Sciatic nerve (tissue), 2 donors: ENCODE measurements at places on chromosomes 13 and 19.

GRCh38 chr19:37874784-37875183, 31.6 kb downstream of the WDR87 start:
- no peak for DNase-seq

- DNase-seq = no peak
Measured at GRCh38 chr13:23870356-23871140, 18.7 kb downstream of the MIPEP start.

- no peak for DNase-seq
Measured at GRCh38 chr13:46526100-46526735, 26.8 kb upstream of the LRCH1 start.

DNA sequence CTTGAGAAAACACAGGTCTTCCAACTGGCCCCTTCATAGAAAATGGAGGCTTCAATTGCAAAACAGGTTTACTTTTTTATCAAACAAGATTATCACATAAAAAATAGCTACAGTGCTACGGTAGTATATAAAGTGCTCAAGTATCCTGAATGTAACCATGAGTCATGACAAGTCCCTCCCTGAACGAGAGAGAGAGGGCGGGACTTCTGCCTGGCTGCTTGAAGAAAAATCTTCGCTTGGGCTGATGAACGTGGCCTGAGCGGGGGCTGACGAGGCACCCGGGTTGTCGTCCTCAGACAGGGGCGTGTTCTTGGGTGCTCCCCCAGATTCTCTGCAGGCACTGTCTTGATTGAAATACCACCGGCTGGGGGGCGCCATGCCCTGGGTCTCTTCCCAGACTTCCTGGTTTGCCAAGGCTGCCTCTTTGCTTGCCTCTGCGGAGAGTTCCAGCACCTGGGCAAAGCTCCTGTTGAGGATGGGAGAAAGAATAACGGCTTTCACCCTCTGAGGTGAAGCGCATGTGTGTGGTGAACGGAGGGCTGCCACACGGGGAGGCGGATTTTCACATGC, 23.2 kb upstream of the CPAMD8 start:
- DNase-seq = no peak

DNA sequence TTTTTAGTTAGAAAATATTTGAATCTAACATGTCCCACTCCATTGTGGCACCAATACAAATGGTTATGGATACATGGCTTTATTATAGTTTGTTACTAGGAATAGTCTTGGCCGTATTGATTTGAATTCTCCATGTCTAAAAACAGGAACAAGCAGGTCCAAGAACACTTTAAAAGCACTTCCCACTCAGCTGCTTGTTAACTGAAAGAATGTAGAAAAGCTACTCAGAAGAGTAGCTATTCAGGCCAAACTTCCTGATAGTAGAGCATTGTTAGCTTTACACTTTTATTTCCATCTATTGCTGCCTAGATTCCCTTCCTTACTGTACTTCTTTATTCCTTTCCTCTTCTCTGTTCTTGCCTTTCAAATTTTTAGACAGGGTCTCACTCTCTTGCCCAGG, 6.9 kb downstream of the PIBF1 start:
- no peak for DNase-seq

- peak; percentile 95 for DNase-seq
Measured at GRCh38 chr19:17266975-17267788, at the start of gene BABAM1. Gene BABAM1, plus strand, starts transcription at chr19:17267443. Its CDS starts 1,364 bp downstream, at chr19:17268807.

- no peak for DNase-seq
Measured at GRCh38 chr13:101231751-101232428, 184.4 kb downstream of the NALCN start.

GRCh38 chr13:27091451-27091850, 80.2 kb downstream of the USP12 start:
- DNase-seq = no peak

DNA sequence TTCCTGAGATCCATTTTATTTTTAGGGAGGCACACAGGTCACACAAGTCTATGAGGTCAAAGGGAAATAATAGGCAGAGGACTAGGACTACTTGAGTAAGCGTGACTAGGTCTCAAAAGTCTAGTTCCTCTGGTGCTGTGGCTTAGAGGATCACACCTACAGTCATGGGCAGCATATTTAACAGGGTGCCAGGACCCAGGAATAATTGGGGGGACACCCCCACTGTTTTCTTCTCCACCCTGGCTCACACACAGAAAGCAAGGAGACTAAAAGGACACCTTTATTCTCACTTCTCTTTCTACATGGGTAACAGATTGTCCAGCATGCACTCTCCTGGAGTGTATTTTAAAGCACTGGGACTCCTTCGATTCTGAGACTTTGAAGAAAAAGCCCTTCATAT, 26.2 kb downstream of the OXGR1 start:
- no peak for DNase-seq

DNA sequence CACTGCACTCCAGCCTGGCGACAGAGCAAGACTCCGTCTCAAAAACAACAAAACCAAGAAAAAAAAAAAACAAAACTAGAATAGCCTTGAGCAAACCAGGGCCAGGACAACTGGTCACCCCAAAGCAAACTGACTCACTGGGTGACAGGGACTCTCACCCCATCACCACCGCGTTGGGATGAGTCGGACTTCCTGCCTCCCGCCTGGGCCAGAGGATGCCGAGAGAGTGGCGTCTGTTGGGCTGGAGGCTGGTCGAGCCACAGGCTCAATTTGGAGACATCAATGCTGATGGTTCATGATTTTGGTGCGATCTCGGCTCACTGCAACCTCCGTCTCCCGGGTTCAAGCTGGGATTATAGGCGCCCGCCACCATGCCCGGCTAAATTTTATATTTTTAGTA, 11.6 kb downstream of the TMPRSS9 start:
- DNase-seq = no peak

DNA sequence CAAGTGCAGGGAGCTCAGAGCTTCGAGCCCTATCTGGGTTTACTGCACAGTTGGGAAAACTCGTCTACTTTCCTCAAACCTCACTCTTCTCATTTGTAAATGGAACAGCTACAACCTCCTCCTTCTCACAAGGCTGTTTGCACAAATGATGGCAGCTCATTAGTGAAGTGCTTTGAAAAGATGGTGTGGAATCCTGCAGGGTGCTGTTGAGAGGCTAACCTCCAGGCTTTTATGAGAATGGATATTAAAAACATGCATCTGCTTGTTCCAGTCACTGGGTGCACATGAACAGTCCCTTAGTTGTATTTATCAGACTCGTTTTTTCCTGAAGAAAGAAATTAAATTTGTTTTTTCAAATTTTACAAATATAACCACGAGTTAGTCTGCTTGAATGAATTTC, 36.6 kb downstream of the PCDH8 start:
- no peak for DNase-seq

DNA sequence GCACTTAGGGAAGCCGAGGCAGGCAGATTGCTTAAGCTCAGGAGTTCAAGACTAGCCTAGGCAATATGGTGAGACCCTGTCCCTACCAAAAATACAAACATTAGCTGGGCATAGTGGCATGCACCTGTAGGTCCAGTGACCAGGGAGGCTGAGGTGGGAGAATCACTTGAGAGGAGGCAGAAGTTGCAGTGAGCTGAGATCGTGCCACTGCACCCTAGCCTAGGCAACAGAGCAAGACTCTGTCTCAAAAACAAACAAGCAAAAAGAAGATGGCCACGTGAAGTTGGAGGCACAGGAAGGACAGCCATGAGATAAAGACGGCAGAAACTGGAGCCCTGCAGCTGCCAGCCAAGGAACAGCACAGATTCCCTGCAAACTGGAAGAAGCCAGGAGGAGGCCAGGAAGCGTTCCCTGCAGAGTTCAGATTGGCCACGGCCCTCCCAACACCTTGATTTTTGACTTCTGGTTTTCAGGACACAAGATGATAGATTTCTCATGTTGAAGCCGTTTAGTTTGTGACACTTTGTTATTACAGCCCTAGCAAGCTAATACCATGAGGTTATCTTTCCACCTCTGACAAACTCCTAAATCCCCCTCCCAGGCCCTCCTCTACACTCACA, 786.7 kb downstream of the UQCRFS1 start:
- DNase-seq = no peak

DNA sequence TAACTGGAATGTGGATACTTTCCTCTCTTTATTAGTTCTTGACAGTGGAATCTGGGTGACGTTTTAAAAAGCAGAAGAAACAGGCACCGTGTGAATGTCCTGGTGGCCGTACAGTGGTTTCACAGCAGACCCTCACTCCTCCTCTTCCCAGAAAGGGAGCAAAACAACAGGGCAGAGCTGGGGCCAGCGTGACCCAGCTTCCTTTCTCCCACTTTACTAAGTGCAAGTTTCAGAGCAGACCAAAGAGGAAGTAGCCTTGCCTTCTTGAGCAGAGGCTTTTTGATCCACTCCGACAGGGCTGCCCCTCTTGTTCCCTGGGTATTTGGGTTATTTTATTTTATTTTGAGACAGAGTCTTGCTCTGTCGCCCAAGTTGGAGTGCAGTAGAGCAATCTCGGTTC, 19.6 kb upstream of the C19orf33 start:
- DNase-seq = peak; percentile 61

DNA sequence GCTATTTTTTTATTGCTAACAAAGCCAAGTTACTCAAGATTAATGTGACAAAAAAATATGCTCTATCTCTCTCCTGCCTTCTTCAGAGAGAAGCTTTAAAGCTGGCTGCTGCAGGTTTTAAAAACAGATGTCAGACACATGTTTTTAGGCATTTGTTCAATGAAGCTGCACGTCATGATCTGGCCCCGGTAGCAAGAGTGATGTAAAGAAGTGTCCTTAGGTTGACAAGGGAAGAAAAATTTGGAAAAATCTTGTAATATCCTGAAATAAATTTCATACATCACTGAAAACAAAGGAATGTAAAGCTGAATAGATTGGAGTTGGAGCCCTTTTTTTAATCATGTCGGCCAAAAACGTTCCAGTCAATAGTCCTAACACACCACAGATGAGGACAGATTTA, 531.4 kb upstream of the NBEA start:
- DNase-seq = no peak

- no peak for DNase-seq
Measured at GRCh38 chr13:56923626-56924140, 217.0 kb upstream of the PRR20A start.

- no peak for DNase-seq
Measured at GRCh38 chr13:76012091-76012721, 376.1 kb downstream of the LMO7 start.

- DNase-seq = no peak
Measured at GRCh38 chr13:45120967-45121831, 889 bp downstream of the GTF2F2 start.

- no peak for DNase-seq
Measured at GRCh38 chr13:92463134-92463533, 763.5 kb upstream of the GPC6 start.

DNA sequence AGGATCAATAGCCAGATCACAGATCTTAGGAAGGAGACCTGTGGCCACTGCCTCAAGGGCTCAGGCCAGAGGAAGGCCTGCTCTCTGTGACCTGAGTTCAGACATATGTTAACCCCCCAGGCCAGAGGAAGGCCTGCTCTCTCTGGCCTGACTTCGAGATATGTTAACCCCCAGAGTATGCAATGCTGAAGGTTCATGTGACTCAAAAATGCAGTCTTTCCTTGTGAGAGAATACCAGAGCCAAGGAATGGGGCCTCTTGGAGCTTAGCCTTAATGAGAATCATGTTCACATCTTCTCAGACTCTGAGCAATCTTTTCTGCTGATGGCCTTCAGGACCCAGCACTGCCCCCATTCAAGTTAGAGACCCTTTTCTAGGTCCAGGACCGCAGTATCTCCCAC, 36.7 kb downstream of the MBNL2 start:
- DNase-seq = no peak

DNA sequence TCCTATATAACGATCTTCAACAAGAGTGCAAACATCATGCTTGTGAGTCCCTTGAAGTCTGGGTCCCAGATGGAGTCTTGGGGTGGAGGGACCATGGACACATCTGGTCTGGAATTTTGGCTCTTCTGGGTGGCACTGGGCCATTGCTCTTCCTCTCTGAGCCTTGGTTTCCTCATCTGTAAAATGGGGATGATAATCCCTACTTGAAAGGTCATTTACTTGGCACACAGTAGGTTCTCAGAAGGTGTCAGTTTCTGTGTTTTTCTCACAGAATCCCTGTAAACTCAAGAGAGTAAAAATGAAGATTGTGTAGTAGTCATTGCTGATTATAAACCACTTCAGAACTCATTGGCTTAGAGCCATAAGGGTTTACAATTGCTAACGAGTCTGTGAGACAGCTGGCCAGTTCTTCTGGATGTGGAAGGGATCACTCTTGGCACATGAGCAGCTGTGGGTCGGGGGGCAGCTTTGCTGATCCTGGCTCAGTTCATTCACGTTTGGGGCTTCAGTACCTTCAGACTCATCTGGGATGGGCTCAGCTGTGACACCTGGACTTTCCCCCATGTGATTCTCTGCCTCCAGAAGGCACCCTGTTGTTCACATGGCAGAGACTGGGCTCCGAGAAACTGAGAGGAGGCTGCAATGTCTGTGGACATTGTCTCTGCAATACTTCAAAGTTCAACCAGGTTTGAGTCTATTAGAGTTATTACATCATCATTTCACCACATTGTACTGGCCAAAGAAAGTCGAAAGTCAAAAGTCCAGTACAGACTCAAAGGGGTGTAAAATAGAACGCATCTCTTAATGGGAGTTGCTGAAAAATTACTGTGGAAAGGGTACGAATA, 7.8 kb downstream of the CYP4F12 start:
- DNase-seq = no peak

DNA sequence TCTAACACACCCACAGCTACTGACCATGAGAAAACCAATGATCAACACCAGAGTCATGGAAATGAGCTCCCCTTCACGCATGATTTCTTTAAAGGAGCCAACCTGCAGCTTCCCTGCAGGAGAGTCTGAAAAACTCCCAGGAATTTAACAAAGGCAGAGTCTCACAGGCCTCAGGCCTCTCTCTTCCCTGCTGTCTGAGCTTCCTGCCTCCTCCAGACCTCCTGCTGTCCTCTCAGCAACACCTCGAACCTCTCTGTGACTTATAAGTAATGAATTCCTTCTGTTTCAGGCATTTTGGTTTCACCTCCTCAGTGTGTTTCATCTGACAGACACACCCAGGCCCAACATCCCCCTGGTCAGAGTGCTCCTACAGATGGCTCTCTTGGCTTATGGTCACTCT, 1044.4 kb downstream of the UQCRFS1 start:
- no peak for DNase-seq

DNA sequence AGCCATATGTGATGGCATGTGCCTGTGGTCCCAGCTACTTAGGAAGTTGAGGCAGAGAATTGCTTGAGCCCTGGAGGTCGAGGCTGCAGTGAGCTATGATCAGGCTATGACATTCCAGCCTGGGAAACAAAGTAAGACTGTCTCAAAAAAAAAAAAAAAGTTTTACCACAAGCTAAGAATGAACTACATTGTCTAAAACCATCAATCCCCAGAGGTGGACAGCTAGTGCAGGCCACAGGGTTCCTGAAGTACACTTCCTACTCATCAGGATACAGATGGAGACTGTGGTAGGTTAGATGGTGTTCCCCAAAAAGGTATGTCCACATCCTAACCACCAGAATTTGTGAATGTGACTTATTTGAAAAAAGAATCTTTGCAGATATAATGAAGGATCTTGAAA, 63.5 kb upstream of the DOCK9 start:
- DNase-seq = no peak
